ENCODE measurements at places on chromosomes 1 and 21.

DNA sequence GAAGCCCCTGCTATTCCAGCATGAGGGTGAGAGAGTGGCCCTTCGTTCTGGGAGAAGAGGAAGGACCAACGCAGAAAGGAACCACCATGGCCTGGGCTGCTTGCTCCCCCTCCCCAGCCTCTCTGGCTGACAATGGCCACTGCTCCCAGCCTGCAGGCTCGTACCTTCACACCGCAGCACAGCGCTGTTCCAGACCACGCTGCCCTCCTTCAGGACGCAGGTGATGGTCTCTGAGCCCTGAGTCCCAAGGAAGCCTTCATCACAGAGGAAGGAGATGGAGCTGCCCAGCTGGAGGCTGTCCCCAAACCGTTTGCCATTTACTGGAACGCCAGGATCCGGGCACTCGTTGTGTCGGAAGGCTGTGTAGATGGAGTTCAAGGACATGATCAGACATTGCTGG is 124.9 kb upstream of the HMGB4 start:
- peaks cover 31% of the 10 kb centered on the region for H3K27me3 ChIP-seq
- H3K4me1 ChIP-seq: no peaks in the 10 kb centered on the region
- H3K36me3 ChIP-seq: no peaks in the 10 kb centered on the region
- H3K27ac ChIP-seq: no peak overlapping the region
- no peak for DNase-seq
- no peak overlapping the region for H3K4me3 ChIP-seq

GRCh38 chr1:48472638-48473037 is 634 bp upstream of the SPATA6 start:
- no peaks in the 10 kb centered on the region for H3K36me3 ChIP-seq
- H3K4me1 ChIP-seq: peaks cover 16% of the 10 kb centered on the region
- DNase-seq: no peak
- H3K27me3 ChIP-seq: no peaks in the 10 kb centered on the region

GRCh38 chr1:113760102-113761080 is 1.1 kb upstream of the PHTF1 start:
- H3K4me3 ChIP-seq: peak overlapping the region; percentile 89
- H3K27ac ChIP-seq: peak overlapping the region; percentile 100
- peaks cover 34% of the 10 kb centered on the region for H3K4me1 ChIP-seq
- H3K27me3 ChIP-seq: no peaks in the 10 kb centered on the region
- DNase-seq: no peak

GRCh38 chr1:157844089-157844830 is 2.7 kb upstream of the CD5L start:
- no peak overlapping the region for H3K4me3 ChIP-seq
- no peak for DNase-seq
- H3K27ac ChIP-seq: no peak overlapping the region

- H3K27ac ChIP-seq: no peak overlapping the region
- no peak overlapping the region for H3K4me3 ChIP-seq
- H3K4me1 ChIP-seq: peaks cover 11% of the 10 kb centered on the region
Observed at GRCh38 chr21:14917762-14918161, 147.0 kb downstream of the NRIP1 start.

GRCh38 chr1:170734412-170735175 is 70.7 kb downstream of the PRRX1 start:
- no peak overlapping the region for H3K27ac ChIP-seq
- peaks cover 37% of the 10 kb centered on the region for H3K27me3 ChIP-seq

GRCh38 chr1:51756290-51756689 is 122.2 kb downstream of the NRDC start:
- DNase-seq: no peak
- no peak overlapping the region for H3K4me3 ChIP-seq
- peaks cover 31% of the 10 kb centered on the region for H3K36me3 ChIP-seq

DNA sequence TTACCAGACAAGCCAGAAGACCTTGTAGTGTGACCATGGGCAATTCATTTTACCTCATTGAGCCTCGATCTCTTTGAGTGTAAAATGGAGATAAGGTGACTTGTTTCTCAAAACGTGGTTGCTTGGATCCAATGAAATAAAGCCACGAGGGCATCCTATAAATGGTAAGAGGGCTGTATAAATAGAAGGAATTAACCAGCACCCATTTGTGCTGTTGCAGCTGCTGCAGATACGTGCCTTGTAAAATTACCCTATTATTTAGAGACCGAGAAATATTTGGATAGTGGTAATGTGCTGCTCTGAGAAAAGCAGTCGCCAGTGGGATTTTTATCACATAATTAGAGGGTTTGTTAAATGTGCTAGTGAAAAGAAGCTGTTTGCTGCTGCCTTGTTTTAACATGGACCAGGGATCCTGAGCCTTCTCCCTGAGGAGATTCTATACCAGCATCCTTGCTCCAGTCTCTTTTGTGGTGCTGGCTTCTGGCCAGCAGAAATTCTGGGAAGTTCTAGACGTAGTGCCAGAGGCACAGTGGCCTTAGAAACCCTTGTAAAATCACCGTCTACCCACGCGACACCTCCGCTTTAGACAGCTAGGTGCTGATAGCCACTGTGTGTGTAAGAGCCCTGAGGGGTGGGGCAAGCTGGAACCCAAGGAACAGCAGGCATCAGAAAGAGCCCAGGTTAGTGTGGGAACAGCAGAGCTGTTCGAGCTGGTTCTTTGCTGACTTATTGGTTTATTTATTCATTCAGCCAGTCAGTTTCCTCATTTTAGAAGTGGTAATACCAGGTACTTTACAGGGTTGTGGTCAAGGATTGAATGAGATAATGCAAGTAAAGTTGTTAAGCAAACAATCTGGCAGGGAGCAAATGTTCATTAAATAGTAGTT is 137.5 kb downstream of the NOS1AP start:
- H3K4me1 ChIP-seq: peaks cover 21% of the 10 kb centered on the region
- H3K4me3 ChIP-seq: no peak overlapping the region
- no peaks in the 10 kb centered on the region for H3K36me3 ChIP-seq
- H3K27me3 ChIP-seq: peaks cover 4% of the 10 kb centered on the region
- H3K27ac ChIP-seq: no peak overlapping the region

DNA sequence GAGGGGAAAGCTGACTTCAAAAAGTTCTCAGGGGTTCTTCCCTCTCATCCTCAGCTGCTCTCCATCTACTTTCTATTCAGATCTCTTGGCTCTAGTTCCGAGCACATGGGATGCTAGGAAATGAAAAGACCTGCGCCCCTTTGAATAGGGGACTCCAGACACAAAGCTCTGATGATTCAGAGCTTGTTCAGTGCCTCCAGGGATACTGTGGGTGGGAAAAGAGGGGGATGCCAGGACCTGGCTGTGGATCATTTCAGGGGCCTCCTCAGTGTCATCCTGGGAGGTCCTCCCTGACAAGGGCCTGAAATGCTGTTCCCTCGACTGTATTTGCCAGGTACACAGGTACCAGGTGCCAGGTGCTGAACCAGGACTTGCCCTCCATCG is 943 bp upstream of the KIAA0040 start:
- peaks cover 12% of the 10 kb centered on the region for H3K4me1 ChIP-seq
- peaks cover 59% of the 10 kb centered on the region for H3K27me3 ChIP-seq
- DNase-seq: no peak
- H3K27ac ChIP-seq: no peak overlapping the region
- H3K36me3 ChIP-seq: no peaks in the 10 kb centered on the region

- peak overlapping the region; percentile 100 for H3K27ac ChIP-seq
- DNase-seq: no peak
- H3K4me3 ChIP-seq: peak overlapping the region; percentile 97
- H3K36me3 ChIP-seq: peaks cover 5% of the 10 kb centered on the region
Observed at GRCh38 chr1:166876540-166876838, 425 bp upstream of the TADA1 start.

DNA sequence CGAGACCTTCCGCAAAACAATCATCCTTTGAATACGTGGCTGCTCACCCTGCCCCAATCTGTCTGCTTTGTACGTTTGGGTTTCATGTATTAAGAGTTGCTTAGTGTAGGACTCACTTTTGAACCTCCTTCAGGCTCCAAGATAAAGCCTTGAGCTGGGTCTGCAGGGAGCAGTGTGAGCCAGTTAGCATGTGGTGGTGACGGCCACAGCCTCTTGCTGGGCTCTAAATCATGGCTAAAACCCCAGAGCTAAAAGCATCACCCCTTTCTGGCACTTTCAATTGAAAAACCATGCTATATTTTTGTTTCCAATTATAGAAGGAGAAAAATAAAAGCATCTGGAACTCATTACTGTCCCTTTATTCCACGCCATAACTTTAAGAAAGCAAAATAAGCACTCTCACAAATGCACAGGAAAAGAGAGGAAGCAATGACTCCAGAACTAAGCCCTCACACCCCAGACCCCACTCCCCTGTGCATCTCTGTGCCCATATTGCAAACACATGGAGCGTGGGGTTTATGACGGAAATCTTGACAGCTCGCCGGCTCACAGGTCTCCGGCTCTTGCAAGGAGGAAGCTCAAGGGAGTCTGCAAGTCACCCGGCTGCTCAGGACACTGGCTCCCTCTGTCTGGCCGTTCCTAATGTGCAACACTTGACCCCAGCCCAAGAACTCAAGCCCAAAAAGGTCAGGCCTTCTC is 135.5 kb downstream of the MIS18A start:
- peaks cover 2% of the 10 kb centered on the region for H3K4me1 ChIP-seq
- DNase-seq: no peak
- no peaks in the 10 kb centered on the region for H3K36me3 ChIP-seq

- H3K27me3 ChIP-seq: peaks cover 21% of the 10 kb centered on the region
- peaks cover 1% of the 10 kb centered on the region for H3K36me3 ChIP-seq
- no peak for DNase-seq
- peaks cover 2% of the 10 kb centered on the region for H3K4me1 ChIP-seq
- H3K4me3 ChIP-seq: no peak overlapping the region
Observed at GRCh38 chr1:223233019-223233409, 90.0 kb upstream of the TLR5 start.

DNA sequence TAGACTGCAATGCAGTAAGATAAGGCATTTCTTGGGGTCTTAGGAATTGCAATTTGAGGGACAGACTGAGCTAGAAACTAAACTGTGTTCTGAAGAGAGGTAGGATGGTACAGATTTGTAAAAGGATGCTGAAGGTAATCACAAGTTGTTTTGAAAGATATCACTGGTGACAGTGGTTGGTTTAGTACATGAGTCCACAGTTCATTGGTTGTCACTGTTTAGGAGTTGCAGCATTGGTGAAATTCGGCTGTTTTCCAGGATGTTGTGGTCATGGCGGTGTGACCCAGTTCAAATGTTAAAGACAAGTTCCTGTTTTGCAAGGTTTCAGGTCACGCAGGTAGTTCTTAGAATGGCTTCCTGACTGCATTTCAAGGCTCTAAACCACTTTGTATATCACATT is 292.8 kb upstream of the B3GALT2 start:
- no peak for DNase-seq
- no peaks in the 10 kb centered on the region for H3K4me1 ChIP-seq
- H3K4me3 ChIP-seq: no peak overlapping the region
- no peaks in the 10 kb centered on the region for H3K27me3 ChIP-seq

DNA sequence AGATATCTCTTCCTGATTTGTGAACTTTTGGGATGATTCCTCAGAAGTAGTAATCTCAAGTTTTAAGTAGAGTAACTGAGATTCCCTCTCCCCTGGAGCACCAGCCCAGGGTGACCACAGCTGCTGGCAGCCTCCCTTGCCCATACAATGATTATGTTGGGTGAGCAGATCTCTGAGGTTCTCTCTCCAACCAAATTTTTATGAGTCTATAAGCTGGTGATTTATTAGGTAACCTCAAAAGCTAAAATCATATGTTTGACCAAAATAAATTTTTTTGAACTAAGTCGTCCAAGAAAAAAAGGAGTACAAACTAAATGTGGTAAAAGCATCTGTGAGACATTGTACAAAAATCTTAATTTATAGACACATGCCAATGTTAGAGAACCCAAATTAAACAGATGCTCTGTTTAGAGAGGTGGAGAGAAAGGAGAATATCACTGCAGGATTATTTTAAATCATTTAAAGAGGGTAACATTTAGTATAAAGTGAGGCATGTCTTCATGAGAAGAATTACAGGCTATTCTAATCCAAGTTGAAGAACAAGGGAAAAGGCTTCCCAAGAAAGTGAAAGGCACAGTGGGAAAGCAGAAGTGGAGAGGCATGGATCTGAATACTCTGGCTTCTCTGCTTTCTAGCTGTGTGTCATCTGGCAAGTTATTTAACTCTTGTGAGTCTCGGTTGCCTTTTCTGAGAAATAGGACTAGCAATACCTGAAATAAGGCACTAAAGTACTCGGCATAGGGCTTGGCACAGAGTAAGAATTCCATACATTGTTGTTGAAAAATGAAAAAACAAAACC is 2.5 kb downstream of the AKNAD1 start:
- H3K4me3 ChIP-seq: no peak overlapping the region
- H3K27me3 ChIP-seq: peaks cover 6% of the 10 kb centered on the region
- H3K4me1 ChIP-seq: no peaks in the 10 kb centered on the region
- H3K36me3 ChIP-seq: no peaks in the 10 kb centered on the region
- H3K27ac ChIP-seq: no peak overlapping the region

GRCh38 chr1:245520611-245521010 is 365.8 kb downstream of the KIF26B start:
- H3K27me3 ChIP-seq: no peaks in the 10 kb centered on the region
- DNase-seq: no peak
- H3K4me3 ChIP-seq: no peak overlapping the region
- H3K4me1 ChIP-seq: peaks cover 13% of the 10 kb centered on the region

GRCh38 chr1:158045639-158046038 is 52.2 kb downstream of the KIRREL1 start:
- H3K4me3 ChIP-seq: no peak overlapping the region
- no peak overlapping the region for H3K27ac ChIP-seq
- H3K36me3 ChIP-seq: peaks cover 1% of the 10 kb centered on the region
- no peaks in the 10 kb centered on the region for H3K27me3 ChIP-seq

GRCh38 chr1:86778569-86779239 is 74.3 kb downstream of the SH3GLB1 start:
- no peak for DNase-seq
- peaks cover 49% of the 10 kb centered on the region for H3K27me3 ChIP-seq
- no peak overlapping the region for H3K4me3 ChIP-seq
- peaks cover 20% of the 10 kb centered on the region for H3K4me1 ChIP-seq
- no peaks in the 10 kb centered on the region for H3K36me3 ChIP-seq

DNA sequence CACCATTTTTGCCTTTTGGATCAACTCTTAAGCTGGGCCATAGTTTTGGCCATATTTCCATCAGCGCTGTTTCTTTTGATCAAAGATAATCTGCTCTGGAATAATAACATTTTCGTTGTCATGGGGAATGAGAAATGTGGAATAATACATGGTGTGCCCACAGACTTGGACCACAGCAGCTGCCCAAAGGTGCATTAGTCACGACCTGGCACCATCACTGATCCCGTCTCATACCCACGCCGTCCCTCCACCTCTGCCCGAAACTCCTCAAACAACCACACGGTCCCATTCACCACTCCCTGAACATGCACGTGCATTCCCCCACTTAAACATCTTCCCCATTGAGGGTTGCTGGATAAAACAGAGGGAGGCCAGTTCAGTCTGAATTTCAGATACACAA is 76.9 kb downstream of the SLC66A1 start:
- peaks cover 8% of the 10 kb centered on the region for H3K36me3 ChIP-seq
- no peak overlapping the region for H3K27ac ChIP-seq
- no peak for DNase-seq
- H3K4me3 ChIP-seq: no peak overlapping the region
- H3K4me1 ChIP-seq: peaks cover 8% of the 10 kb centered on the region

- peaks cover 51% of the 10 kb centered on the region for H3K27me3 ChIP-seq
- peaks cover 17% of the 10 kb centered on the region for H3K4me1 ChIP-seq
- no peaks in the 10 kb centered on the region for H3K36me3 ChIP-seq
- H3K27ac ChIP-seq: no peak overlapping the region
- no peak overlapping the region for H3K4me3 ChIP-seq
Observed at GRCh38 chr1:170593173-170594011, 61.4 kb downstream of the GORAB start.

Measured in progenitor cell of endocrine pancreas (in vitro differentiated cells).